Activated naive CD4-positive, alpha-beta T cell (primary cell): ENCODE measurements at places on chromosomes 13 and 19.

DNA sequence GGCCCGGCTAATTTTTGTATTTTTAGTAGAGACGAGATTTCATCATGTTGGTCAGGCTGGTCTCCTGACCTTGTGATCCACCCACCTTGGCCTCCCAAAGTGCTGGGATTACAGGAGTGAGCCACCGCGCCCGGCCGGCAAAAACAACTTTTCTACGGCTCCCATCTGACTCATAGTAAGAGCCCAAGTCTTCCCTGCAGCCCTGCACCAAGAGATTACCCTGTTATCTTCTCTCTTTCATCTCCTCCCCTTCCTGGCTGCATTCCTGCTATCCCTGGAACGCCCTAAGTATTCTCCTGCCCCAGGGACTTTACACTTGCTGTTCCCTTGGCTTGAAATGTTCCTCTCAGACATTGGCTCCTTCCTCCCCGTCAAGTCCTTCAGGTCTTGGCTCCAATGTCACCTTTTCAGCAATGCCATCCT is 6.6 kb downstream of the AP2S1 start:
- DNase-seq = no peak

DNA sequence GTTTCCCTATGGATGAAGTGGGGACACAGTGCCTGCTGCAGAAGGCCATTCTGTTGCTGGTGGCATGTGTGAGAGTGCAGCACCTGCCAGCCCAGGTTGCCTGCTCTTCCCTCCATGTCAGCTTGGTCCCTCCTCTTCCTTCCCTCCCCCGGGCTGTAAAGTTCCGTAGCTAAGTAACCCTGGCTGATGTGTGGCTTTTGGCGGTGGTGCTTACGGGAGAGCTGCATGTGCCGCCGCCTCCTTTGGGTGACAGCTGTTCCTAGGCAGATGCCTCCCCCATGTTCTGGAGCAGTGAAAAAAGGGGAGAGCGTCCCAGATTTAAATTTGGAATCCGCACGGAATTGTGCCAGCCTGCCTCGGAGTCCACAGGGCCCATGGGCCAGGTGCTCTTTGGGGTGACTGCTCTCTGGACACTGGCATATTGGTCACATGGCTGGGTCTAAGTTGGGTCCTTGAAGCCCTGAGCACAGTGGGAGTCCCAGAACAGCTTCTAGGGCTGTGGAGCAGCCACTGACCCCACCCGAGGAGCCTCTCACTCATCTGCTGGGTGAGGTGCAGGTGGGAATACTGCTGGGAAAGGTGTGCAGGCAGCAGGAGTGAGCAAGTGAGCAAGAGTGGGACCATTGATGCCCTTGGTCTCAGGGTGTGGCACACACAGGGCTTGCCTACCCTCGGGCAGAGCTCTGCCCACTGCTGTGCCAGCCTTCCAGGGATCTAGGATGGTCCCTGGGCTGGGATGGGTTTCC is 33.1 kb upstream of the ZNF536 start:
- no peak for DNase-seq

DNA sequence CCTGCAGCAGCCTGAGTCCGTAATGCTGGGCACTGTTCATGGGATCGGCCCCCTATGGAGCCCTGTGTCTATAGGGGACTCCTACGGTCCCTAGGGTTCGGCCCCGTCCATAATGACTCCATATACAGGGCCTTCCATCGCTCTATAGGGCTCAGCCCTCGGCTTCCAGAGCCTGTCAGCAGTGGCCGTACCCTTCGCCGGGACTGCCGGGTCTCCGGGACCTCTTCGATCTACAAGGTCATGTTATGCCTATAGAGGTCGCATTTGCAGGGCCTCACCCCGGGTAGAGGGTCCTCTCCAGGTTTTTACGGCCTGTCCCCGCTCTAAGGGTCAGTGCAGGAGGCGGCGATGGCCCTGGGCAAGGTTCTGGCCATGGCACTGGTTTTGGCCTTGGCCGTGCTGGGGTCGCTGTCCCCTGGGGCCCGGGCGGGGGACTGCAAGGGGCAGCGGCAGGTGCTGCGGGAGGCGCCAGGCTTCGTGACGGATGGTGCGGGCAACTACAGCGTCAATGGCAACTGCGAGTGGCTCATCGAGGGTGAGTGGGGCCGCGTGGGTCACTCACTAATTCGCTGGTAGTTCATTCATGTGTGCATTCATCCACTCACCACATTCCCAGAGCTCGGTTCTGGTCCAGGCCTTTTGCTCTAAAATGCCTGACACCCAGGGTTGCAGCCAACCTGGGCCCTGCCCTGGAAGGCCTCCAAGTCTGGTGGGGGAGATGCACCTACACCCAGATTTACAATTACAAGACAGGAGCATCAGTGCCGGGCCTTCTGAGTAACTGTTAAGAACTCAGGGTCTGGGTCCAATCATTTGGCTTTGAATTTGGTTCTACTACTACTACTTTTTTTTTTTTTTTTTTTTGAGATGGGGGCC is 699 bp downstream of the MEGF8 start:
- no peak for DNase-seq

DNA sequence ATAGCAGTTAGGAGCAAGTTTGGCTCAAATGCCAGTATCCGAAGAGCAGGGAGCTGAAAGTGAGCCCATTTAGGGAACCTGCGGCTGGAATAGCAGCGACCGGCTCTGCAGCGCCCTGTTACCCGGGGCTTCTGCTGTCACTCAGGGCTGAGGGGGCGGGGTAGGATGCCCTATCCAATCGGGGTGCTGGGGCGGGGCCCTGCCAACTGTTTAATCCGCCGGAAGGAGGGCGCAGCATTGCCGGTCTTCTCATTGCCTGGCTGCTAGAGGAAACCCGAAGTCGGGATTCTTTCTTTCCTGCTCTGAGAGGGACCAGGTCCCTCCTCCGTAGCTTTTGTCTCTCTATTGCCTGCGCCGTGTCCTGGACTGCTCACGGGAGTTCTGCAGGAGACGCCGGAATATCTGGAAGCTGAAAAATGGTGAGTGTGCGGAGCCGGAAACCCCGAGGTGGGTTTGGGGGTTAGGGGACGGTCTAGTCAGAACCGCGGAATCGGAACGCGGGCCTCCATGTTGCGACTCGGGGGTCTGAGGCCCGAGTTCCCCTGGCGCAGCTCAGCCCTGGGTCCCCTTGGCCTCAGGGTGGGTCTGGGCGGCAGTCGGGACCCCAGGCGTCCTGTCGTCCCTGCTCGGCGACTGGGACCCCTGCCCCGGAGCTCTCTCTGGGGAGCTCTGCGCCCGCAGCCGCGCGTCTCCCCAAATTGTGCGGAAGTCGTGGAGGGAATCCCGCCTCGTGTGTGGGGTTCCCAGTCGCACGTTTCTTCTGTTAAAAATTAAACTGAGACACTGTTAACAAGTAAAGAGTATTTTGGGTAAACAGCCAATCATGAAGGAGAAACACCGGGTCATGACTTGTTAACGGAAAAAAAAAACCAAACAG is 22.8 kb downstream of the ZNF763 start:
- DNase-seq = peak; percentile 79
